ENCODE measurements at places on chromosomes 5 and 9. TPM values are rescaled to one million over a fixed set of nuclear protein-coding genes. Genes with fewer than 3 reads are reported as not detected.

The TRIP13 gene
- total RNA-seq = 16.8 TPM

The NXNL2 gene
- total RNA-seq = 7.7 TPM

GRCh38 chr9:125990186-125990792, 243.1 kb downstream of the PBX3 start:
- no peak for DNase-seq

DNA sequence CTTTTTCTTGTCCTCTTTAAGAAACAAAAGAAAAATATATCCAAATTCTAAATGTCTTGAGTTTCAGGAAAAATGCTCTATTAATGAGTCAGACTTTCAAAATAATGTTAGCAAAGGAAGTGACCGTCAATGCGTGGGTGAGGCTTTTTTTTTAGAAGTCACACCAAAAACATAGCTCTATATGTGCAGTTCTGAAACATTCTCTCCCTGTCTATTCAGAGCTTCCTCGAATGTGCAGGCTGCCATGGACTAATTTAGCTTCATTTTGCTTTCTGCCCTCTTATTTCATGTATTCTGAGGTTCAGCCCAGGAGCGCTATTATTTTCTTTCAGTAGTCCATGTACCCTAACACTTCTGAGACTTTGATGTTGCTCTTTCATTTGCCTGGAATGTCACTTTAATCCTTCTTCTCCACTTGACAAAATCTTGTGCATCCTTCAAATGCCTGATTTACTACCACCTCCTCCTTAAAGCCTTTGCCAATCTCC, 72.5 kb upstream of the RASA1 start:
- DNase-seq = peak; percentile 59

- DNase-seq = no peak
These were observed 2.5 kb downstream of the KIAA1958 start for GRCh38 chr9:112489039-112489546.

- no peak for DNase-seq
These were observed 157.8 kb upstream of the NR4A3 start for GRCh38 chr9:99663856-99664255.
